ENCODE measurements at places on chromosomes 2 and 18. TPM values are rescaled to one million over a fixed set of nuclear protein-coding genes. Genes with fewer than 3 reads are reported as not detected.

MYO5B gene
- total RNA-seq = 1.1 TPM

WIPF1 gene
- total RNA-seq = 30.9 TPM

SLC8A1 gene
- total RNA-seq = 12.8 TPM

COLEC11 gene
- 59.9 TPM for total RNA-seq

ITGA4 gene
- 3.1 TPM for total RNA-seq

All from ovary (tissue), 10 donors.